ENCODE measurements at places on chromosomes 11 and 22.

GRCh38 chr11:19721176-19721575, 8.5 kb downstream of the NAV2 start:
- no peak for DNase-seq

DNA sequence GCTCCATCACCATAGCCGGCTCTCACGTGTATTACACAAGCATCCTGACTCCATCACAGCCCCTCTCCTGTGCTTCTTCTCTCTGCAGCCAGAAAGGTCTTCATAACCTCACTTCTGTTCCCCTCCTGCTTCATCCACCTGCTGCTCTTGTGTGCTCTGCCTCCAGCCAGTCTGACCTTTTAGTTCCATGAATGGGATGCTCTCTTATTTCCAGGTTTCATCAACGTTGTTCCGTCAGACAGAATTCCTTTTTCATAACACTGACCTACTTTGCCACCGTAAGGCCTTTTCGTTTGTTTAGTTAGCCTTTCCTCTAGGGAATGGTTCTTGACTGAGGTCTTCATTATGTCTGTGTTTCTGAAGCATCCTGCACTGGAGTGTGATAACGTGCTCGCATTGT, 18.8 kb downstream of the GRAMD1B start:
- DNase-seq: no peak

DNA sequence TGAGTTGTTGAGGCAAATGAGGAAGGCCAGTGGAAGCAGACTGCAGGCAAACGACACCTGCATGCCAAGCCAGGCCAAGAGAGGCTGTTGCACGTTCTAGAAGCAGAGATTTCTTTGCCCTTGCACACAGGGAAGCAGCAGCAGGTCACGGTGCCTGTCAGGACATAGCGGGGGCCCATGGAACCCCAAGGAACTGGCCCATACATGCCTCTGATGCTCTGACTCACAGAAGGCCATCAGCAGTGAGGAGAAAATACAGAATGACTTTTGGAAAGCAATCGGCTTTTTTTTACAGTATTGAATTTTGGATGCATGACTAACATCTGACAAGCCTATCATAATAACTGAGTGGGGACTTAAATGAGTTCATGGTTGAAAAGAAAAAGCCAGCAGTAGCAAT, 123.9 kb downstream of the MPPED1 start:
- no peak for DNase-seq

- DNase-seq: peak; percentile 65
Measured at GRCh38 chr11:86152006-86152862, 83.3 kb upstream of the PICALM start.

DNA sequence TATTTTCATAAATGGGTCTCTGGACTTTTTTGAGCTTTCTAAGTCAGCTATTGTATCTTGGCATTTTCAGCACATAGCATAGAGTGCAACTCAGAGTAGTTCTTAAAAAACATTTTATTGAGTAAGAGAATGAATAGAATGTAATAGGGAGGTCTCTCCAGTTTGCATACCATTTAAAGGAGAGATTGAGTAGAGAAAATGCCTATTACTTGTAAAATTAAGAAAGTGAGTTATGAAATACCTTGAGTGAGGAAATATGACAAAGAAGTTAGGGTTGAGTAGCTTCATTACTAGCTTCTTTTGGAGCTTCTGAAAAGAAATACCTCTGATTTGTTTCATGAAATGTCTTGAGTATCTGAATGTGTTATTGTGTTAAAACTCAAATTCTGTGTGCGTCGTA, 140.0 kb downstream of the AASDHPPT start:
- DNase-seq: no peak

DNA sequence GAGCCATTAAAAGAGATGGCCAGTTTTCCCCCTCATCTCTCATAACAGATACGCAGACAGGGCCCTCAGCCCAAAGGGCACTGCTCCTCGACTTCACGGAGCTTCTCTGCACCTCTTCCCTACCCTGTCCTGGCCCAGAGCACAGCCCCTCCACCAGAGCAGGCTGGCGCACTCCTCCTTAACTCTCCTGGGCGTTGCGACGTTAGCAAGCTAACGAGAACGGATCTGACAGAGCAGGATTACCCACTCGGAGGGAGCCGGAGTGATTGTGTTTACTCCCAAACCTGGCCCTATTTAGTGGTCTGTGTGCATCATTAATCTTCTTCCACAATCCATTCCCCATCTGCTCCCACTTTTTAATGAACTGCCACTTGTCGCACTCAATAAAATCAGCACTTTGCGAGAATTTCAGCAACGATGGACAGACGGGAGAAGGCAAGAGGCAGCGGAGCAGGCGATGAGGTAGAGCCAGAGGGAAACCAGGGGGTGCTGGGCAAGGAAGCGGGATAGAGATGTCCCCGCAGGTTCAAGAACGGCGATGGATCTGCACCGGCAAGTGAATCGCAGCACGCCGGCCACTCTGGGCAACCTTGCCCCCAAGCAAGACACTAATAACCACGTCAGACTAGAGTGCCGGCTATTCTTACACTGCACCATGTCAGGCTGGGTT, 159.4 kb downstream of the BUD13 start:
- DNase-seq: no peak

GRCh38 chr11:134712228-134713145, 300.4 kb upstream of the B3GAT1 start:
- no peak for DNase-seq

DNA sequence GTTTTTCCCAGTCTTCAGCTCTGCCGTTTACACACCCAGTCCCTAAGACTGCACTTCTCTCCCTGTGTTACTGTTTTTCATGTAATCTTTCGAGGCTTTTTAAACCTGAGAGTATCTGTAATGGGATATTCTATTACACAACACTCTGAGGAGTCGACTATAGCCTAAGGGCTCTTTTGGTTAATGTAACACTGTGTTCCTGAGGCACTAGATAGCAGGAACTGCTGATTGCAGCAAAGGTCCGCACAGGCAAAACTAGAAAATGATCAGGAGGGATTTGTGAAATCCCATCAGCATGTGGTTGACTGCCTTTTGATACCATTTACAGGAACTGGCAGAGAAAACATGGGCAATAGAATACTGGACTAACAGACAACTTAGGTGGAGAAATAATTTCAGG, 512.3 kb upstream of the RAG2 start:
- no peak for DNase-seq

All from fibroblast of skin of right quadriceps (primary cell).